A549 (cell line): ENCODE measurements at places on chromosomes 11 and 22.

- DNase-seq = no peak
These were observed 18.1 kb downstream of the PPP6R2 start for GRCh38 chr22:50361222-50361621.

- peak; percentile 57 for DNase-seq
These were observed 737 bp downstream of the BCL2L13 start for GRCh38 chr22:17639247-17639741.

DNA sequence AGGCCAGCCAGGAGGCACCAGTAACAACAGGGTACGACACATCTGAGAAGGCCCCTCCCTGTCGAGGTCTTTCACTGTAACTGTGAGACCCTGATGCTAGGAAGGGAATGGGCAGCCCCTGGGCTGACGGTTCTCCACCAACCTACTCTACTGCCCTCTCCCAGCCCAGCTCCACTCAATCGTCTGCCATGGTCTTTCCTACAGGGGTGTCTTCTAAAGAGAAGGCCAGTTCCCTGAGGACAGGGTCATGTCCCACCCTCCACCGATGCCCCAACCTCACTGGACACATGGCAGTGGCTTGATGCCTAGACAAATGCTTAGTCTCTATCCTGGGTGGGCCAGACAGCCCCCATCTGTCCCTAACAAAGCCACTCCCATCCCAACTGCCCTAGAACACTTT is 46.0 kb upstream of the SLC25A1 start:
- no peak for DNase-seq

DNA sequence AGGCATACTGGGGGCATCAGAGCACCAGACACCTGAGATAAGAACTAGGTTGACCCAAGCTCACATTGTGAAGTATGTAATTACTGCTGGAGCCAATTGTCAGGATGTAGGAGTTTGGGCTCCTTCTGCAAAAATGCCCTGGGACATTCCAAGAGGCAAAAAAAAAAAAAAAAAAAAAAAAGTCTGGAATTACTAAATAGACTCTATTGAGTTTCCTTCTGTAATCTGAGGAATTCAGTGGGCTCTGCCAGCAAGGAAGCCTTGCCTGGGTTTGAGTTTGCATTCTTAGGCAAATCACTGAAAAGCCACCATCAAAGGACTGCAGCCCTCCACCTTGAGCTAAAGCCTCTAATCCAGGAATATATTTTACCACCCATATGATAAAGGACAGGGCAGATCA is 8.0 kb upstream of the CAVIN3 start:
- no peak for DNase-seq

- DNase-seq = no peak
These were observed 18.6 kb downstream of the RTN3 start for GRCh38 chr11:63699896-63700295.

DNA sequence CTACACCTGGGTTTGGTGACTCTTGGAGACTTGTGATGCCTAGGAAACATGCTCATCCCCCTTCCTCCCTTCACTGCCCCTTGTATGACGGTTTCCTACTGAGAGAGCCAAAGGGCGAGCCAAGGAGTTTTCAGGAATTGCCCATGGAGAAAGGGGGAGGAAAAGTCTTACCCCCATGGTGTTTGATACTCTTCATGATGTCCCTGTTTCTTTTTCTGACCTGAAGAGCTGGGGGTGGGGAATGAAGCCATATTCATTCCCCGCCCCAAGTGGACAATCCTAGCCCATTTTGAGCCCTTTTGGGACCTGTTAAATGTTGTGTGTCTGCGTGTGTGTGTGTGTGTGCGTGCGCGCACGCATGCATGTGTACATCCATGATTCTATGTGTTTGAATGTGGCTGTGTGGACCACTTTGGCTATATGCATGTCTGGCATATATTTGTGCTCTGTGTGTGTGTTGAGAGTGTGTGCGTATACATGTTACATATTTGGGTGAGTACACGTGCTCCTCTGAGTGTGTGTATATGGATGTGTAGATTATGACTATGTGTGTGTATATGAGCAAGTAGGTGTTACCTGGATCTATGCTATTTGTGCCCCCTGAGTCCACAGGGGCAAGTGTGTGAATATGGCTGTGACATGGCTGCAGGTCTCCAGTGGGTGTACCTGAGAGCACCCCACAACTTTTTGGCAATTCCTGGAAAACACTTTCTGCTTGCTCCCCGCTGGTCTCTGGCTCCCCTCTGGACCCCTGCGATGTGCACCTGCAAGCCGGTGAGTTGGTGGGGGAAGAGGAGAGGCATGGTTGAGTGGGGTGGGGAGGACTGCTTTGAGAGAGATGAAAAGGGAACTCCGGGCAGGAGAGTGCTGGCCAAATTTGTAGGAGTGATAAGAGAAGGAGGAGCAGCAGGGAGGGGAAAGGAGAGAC is 24.6 kb downstream of the OTOG start:
- no peak for DNase-seq

- no peak for DNase-seq
These were observed 23.5 kb downstream of the NFRKB start for GRCh38 chr11:129871914-129872313.

- no peak for DNase-seq
These were observed 83.7 kb downstream of the CADM1 start for GRCh38 chr11:115420505-115420904.

GRCh38 chr11:61750631-61751273 is 1.7 kb upstream of the MYRF start:
- DNase-seq = no peak

DNA sequence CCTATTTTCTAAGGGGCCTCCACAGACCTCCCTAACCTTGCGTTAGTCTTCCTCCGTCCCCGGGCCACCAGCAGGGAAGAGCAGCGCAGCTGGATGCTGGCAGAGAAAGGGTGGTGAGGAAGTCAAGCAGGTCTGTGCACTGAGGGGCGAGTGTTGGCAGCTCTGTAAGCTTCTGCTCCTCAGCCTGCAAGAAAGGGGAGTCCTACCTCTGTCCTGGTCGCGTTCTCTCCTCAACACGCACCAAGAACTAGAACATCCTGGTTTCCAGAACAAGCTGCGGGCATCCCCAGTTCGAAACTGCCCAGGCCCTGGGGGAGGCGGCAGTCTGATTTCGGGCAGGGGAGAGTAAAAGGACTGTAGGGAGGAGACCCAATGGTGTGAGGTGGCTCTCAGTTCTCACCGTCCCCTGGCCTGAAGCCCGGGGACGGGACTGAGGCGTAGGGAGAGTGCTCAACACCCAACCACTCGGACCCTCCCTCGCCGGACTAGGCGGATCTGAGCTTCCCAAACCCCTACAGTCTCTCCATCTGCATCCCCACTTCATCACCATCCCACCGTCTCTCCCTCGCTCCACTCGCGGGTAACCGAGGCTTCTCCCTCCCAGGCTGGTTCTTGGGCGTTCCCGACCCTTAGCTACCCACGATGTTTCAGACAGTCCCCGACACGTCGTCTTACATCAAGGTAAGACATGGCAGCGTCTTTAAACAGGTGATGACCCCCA is 7.7 kb upstream of the FLI1 start:
- no peak for DNase-seq

DNA sequence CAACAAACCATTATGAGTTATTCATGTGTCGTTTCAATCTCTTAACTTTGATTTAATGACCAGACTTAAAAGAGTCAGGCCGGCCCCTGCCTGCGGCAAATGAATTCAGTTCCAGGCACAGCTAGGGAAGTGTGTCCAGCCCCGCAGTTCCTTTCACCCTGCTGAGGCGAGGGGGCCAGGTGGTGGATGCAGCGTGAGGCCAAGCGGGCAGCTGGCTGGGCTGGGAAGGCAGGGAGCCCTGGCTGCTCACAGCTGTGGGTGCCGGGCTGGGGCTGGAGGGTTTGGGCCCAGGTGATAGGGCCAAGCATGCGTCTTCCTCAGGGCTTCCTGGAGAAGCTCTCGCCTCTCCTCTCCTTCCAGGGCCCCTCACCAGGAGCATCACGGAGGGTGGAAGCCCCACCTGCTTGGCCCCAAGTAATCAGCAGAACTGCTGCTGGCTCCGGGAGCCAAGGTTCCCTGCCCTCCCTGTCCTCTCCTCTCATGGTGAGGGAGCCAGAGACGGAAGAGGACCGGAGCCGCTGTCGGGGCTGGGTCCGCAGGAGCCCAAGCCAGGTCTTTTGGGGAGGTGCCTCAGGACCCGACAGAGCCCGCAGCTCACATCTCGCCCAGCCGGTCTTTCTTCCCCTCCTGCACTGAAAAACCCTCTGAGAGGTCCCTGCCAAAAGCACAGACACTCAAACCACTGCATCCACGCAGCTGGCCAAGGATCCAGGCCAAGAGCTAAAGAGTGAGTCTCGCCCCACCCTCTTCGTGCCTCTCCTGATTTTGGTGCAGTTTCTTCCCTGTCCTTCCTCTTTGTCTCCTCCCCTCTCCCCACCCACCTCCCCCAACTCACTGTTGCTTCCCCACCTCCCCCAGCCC is 97.0 kb downstream of the ST3GAL4 start:
- no peak for DNase-seq

DNA sequence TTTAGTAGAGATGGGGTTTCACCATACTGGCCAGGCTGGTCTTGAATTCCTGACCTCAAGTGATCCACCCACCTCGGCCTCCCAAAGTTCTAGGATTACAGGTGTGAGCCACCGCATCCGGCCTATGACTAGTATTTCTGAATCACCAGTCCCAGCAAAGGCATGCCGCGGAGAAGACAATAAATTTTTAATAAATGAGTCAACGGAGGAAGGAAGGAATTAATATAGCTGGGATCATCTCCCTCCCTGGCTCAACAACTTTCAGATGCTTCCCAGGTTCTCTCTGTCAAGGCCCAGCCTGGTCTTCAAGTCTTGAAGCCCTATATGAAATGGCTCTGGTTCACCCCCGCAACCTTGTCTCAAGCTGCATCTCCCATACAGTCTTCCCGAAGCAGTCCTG is 45.7 kb downstream of the CYTH4 start:
- no peak for DNase-seq

DNA sequence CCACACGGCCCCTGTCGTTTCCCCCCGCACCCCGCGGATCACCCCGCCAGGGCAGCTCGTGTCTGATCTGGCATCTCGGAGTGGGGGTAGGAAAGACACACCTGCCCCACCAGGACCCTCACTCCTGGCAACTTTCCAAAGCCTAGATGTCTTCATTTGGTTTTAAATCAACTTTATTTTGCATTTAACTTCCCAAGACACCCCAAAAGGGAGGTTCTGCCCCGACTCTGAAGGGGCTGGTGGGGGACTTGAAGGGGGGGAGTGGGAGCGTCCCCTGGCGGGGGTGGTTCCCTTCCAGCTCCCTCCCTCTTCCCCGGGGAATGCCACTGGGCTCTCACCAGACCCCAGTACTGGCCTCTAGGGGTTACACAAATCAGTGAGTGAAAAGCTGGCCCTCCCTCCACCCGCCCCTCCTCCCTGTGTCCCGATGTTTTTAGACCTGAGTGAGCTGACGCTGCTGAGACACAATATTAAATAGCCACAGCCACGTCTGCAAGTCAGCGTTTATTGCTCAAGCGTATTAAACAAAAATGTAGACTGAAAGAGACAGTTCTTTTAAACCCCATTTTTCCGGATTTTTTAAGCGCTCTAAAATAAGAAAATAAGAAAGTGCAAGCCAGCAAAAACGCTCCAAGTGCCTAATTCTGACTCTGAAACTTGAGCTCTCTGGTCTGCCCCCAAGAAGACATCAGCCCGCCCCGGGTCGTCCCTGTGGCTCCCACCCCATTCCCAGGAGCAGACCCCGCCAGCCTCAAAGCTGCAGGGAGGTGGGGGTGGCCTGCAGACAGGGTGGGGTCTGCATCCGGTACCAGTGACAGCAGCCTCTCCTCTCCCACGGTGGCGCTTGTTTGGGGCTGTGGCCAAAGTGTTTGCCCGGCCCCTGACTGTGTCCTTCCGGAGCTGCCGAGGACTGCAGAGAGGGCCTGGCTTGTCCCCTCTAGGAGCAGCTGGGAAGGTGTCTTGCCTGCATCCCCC is 1.1 kb upstream of the TTLL8 start:
- DNase-seq = peak; percentile 62

DNA sequence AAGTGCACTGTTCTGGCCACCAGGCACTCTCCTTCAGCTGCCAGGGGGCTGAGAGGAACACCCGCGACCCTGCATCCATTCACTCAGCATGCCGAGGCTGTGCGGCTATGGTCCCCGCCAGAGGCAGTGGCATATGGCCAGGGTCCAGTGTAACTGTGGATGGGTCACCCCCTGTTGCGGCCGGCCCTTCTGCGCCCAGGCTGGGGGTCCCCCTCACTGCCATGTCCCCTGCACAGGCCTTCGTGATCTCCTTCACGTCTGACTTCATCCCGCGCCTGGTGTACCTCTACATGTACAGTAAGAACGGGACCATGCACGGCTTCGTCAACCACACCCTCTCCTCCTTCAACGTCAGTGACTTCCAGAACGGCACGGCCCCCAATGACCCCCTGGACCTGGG is 20.8 kb upstream of the FADD start:
- no peak for DNase-seq

GRCh38 chr11:10784232-10785145 is 24.2 kb downstream of the EIF4G2 start:
- DNase-seq = no peak

GRCh38 chr11:11397036-11397415 is 44.0 kb upstream of the CSNK2A3 start:
- no peak for DNase-seq

GRCh38 chr22:23250785-23251363 is 70.6 kb downstream of the BCR start:
- DNase-seq = no peak

DNA sequence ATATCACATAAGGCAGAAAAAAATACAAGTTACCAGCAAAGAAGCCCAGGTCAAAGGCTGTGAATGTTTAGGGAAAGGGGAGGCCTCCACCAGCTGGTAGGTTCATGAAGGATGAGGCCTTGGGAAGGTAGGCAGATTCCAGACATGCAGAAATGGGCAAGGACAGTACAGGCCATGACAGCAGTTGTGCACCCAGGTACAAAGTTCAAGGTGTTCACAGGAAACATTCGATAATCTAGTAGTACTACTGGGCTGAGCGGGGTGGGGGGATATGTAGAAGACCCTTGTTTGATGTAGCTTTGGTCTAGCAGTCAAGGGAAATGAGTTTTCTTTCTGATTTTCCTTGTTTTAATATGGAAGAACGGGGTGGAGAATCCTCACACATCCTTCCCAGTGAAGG is 152.8 kb upstream of the RASSF10 start:
- no peak for DNase-seq

DNA sequence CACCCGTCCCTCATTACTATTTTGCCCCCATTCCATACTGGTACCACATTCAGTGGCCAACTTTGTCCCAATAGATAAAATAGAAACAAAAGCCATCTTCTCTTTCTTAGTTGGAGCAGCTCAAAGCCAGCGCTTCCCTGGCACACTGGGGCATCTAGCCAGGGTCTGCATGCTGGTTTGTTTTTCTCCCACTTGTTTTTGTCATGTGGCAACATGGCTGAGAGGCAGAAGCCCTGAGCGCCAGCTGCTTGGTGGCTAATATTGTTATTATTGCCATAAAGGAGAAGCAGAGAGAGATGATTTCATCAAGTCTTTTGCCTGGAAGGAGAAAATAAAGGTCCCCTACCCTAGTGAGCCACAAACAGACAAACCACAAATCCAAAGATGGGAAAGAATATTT is 48.4 kb upstream of the CRTAM start:
- DNase-seq = no peak
